ENCODE measurements at places on chromosomes 3 and 15.

GRCh38 chr3:150020527-150020926, 49.8 kb upstream of the PFN2 start:
- DNase-seq: no peak

DNA sequence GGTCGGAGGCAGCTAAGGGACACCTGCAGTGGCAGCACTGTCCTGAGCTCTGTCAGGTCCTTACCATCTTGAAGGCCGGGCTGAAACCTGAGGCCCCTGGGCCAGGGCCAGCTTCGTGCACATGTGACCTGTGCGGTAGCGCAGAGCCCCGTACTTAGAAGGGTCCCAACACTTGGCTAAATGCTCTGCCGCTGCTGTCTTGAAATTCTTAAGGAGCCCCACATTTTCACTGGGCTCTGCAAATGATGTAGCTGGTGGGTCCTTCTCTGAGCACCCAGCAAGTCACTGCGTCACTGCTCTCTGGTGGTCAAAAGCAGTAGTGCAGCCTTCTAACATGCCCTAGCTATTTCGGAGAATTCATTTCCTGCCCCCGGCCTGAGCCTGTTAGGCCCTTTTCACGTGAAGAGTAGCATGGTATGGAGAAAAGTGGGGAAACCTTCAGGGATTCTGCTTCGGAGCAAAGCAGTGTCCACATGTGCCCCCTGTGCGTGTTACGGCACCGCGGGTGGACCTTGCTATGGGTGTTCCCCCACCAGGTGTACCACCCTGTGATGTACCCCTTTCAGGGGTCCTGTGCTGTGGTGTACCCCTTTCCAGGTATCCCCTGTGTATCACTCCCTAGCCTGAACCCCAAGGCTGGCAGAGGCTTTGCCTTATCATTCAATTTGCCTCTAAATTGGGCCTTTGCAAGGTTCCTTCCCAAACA, 79.7 kb downstream of the TMEM266 start:
- peak; percentile 48 for DNase-seq

- no peak for DNase-seq
These were observed 23.0 kb downstream of the LIMD1 start for GRCh38 chr3:45617430-45618080.

DNA sequence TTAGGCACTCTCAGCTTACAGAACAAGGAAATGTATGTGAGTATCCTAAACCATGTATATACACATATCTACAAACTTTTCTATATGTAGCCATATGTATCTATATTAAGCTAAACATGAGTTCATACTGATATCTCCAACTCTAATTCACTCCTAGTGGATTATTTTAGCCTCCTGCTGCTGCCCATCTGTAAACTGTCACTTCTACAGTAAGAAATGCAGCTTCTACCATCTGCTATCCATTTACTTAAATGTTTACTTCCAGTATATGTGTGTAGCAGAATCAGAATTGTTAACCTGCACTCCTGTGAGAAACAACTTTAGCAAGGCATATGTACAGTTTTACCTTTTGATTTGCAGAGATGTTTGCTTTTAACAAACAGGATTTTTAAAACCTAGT, 478.5 kb upstream of the CBLB start:
- DNase-seq: no peak

DNA sequence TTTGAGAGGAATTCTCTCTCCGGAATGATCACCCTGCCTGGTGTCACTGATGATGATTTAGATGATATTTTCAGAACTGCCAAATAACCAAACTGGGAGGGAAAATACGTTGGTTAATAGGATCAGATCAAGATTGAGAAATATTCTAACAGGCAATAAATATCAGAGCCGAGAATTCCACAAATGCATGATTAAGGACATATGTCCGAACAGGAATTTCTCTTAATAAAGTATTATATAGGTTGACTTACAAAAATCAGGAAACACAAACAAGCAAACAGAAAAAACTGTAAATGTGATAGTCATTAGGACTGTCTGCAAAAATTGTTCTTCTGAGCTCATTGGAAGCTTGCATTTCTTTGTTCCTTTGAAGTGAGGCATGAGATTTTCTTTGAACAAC, 75.1 kb upstream of the PHLDB2 start:
- no peak for DNase-seq

DNA sequence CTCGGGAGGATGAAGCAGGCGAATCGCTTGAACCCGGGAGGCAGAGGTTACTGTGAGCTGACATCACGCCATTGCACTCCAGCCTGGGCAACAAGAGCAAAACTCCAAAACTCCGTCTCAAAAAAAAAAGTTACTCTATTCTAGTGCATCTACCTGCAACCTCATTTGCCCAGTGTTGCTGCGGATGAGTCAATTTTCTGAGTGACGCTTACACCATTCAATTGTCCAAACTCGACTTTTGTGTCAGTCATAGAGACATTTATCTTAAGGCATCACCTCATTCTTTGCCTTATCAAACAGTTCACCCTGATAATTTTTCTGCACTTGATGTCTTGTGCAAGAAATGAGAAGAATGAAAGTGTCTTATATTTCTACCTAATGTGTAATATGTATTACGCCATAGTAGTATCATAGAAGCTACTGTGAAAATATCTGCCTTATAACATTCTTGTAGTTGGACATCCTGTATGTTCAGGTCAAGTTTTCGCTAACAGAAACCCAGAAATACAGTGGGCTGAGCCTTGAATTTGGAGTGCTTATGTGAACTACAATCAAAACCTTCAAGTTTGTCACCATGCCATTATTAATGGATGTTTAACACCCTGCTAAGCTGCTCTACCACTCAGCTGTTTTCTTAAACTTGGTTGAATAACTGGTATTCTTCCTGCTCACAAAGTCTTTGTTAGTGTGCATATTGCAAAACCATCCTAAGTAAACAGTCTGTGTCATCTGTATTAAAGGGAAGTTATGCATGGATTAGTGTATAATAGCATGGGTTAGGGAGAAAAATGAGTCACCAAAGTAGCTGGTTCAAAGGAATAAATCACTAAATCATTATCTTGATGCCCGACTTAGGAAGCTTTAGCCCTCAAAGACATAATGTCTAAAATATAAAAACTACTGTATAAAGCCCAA, 531.0 kb upstream of the NR2F2 start:
- no peak for DNase-seq

DNA sequence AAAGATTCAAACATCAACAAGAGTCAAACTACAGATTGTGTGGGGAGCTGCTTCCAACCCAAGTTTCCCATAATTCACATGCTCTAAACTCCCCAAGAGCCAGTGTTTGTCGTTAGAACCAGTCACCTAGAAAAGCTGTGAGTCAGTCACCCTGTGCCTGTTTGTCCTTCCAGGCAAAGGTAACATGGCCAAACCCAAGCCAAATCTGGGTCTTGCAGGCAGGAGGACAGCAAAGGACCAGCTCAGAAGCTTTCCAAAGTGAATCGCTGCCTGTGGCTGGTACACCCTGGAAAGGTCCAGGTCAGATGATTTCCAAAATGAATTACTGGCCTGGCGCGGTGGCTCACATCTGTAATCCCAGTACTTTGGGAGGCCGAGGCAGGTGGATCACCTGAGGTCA, 251.5 kb downstream of the FAM43A start:
- no peak for DNase-seq

GRCh38 chr3:58164906-58165821, 45.6 kb downstream of the DNASE1L3 start:
- no peak for DNase-seq

GRCh38 chr3:38835939-38836338, 19.9 kb upstream of the SCN10A start:
- DNase-seq: no peak

GRCh38 chr3:146187334-146187950, 26.5 kb upstream of the PLOD2 start:
- DNase-seq: no peak

GRCh38 chr3:171127611-171128010, 101.1 kb upstream of the SLC2A2 start:
- no peak for DNase-seq

Measured in stimulated activated CD8-positive, alpha-beta memory T cell treated with anti-CD3 and anti-CD28 coated beads, Interleukin-15, amount 100 ng/mL, for 24 hours (primary cell).